ENCODE measurements at places on chromosomes 7 and 10. TPM values are rescaled to one million over a fixed set of nuclear protein-coding genes. Genes with fewer than 3 reads are reported as not detected.

DNA sequence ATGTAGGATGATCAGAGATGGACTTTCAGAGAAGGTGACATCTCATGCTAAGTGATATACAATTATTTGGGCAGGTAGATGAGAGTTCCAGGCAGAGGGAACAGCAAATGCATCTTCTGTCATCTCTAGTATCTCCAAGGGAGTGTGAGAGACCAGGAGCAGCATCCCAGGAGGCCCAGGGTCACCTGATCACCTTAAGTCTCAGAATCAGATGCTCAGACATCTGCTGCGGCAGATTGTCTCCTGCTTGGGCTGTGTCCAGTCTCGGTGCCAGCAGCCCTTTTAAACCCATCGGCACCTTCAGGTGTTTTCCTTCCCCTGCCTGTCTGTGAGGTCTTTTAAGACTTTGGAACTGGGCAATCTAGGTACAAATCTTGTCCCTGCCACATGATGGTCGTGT lies 690.6 kb downstream of the LRMDA start:
- no peak overlapping the region for H3K4me3 ChIP-seq
- H3K36me3 ChIP-seq: no peaks in the 10 kb centered on the region
- 0 out of 2 replicates have a peak, but pooled peaks cover 4% of the 10 kb centered on the region for H3K4me1 ChIP-seq
- H3K27me3 ChIP-seq: no peaks in the 10 kb centered on the region

The WIPF3 gene
- total RNA-seq: 1.2 TPM

DNA sequence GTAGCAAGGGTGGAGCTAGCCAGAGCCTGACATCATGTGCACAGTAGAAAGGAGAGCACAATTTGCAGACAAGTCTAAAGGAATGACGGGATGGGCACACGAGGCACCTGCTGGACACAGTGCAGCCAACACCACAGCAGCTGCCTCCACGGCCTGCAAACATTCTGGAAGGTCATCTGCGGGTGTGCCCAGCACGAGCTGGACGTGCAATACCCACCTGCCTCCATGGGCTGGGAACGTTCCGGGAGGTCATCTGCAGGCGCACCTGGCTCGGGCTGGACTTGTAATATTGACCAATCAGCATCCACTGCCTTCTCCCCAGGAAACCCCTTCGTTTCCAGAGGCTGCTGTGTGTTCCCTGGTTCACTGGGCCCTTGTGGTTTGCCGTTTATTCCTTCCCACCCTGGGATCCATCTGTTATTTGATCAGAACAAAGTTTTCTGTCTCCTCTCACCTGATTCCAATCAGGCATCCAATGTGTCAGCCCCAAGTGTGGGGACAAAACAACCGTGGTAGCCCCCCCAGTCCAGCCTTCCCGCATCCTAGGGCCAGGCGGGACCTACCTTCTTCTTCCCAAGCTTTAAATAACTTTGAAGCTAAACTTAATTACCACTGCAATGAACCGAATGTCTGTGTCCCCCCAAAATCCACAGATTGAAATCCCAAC lies 243.4 kb upstream of the PPP2R2D start:
- no peaks in the 10 kb centered on the region for H3K36me3 ChIP-seq
- no peak overlapping the region for H3K27ac ChIP-seq
- no peaks in the 10 kb centered on the region for H3K4me1 ChIP-seq
- DNase-seq: no peak

DNA sequence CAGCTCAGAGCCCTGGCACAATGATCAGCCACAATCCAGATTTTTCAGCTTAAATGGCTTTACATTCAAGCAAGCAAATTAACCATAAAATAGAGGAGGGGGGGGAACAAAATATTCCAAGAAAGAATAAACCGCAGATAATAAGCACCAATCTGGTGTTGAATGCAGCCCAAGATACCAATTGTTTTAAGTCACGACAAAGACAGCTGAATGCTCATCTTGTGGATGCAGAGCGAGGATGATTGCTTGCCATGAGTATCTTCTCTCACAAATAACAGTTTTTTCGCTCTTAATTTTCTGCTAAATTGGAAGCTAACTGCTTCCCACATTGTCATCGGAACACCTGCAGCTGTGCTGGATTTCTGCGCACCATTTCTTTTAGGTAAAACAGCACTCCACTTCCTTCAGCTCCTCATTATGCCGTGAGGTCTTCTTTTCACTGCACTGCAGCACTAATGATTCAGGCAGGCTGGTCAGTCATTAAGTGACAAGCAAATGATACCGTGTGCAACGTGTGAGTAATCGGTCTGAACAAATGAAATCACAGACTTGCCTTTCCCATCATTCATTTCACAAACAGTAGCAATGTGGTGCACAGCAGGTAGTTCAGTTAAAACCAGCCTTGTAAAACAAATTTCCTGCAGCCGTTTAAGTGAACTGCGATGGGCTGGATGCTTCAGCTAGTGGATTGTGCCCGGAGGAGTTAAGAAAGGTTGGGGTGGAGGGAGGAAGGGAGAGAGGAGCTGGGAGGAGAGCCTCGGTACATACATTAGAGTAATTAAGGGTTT lies 106.4 kb upstream of the CDCA7L start:
- H3K27me3 ChIP-seq: no peaks in the 10 kb centered on the region
- H3K4me1 ChIP-seq: no peaks in the 10 kb centered on the region
- DNase-seq: no peak
- no peak overlapping the region for H3K4me3 ChIP-seq

GRCh38 chr10:6950133-6950532 lies 370.1 kb upstream of the PRKCQ start:
- no peaks in the 10 kb centered on the region for H3K27me3 ChIP-seq
- no peaks in the 10 kb centered on the region for H3K36me3 ChIP-seq

DNA sequence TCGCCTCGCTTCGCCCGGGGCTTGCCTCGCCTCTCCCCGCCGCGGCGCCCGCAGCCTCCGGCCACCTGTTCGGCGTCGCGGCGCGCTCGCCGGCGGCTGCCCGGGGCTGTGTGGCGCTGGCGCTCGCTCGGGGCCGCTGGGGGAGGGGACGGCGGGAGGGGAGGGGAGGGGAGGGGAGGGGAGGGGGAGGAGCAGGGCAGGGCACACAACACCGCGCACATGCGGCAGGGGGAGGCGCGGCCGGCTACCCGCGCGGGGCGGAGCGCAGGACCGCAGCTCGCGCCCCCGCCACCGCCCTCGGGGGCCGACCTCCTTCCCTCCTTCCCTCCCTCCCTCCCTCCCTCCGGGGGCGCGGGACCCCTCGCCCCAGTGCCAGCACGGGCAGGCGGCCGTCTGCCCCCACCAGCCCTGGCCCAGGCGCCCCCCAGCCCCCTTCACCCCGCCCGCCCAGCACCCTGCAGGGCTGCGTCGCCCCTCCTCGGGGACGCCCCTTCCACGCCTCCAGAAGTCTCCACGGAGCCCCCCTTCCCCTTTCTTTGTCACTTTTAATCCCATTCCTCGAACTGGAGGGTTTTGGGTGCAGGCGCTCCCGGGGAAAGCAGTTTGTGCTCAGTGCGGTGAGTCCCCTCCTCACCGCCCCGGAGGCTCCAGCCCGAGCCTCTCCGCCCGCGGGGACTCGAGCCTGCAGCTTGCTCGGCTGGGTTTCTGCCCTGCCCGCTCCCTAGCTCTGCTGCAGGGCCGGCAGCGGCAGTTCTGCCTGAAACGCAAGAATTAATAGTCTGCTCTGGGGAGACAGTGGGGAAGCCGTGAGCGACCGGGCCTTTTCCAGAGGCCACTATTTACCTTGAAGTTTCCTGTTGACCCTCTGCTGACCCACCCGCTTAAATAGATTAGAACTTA lies at the start of gene PARD3:
Gene PARD3 (minus strand): TSS at position 112 of the 900 bp plus-strand sequence. CDS start 301 bp downstream, outside the sequence.
- H3K27ac ChIP-seq: peak within 1 kb of the TSS; percentile 40
- H3K27me3 ChIP-seq: no peaks in the 10 kb centered on the region
- peak within 1 kb of the TSS; percentile 92 for H3K4me3 ChIP-seq
- peak; percentile 80 for DNase-seq
- H3K4me1 ChIP-seq: peaks cover 11% of the 10 kb centered on the region

DNA sequence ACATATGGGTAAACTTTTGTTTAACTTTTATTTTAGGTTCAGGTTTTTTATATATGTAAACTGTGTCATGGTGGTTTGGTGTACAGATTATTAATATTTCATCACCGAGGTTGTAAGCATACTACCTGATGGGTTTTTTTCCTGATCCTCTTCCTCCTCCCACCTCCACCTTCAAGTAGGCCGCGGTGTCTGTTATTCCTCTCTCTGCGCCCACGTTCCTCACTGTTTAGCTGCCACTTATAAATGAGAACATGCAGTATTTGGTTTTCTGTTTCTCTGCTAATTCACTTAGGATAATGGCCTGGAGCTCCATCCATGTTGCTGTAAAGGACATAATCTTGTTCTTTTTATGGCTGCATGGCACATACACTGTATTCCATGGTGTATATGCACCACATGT lies 1000.0 kb upstream of the CELF2 start:
- H3K4me1 ChIP-seq: no peaks in the 10 kb centered on the region
- H3K27me3 ChIP-seq: no peaks in the 10 kb centered on the region
- H3K27ac ChIP-seq: no peak overlapping the region

DNA sequence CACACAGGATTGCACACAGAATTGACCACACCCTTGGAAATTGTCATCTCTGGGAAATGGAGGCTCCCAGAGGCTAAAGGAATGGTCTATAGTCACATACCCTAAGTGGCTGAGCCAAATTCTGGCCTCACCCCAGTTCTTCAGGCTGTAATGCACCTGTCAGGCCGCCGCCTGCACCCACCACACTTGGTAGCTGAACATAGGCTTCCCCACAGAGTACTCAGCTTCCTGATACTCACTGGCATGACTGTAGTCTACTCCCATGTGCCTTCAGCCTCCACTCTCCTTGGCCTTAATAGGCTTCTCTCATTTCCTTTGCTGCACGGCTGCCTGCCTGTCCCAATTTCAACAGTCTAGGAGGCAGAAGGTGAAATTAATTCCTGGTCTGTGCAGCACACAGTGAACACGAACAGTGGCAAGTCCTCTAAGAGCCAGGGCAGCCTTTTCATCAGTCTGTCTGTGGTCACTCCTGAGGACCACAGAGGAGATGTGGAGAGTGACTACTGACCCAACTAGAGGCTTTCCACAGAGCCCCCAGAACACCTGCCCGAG lies 42.5 kb downstream of the NUDCD3 start:
- H3K27ac ChIP-seq: no peak overlapping the region
- no peaks in the 10 kb centered on the region for H3K4me1 ChIP-seq
- no peaks in the 10 kb centered on the region for H3K27me3 ChIP-seq
- no peaks in the 10 kb centered on the region for H3K36me3 ChIP-seq
- H3K4me3 ChIP-seq: no peak overlapping the region
- no peak for DNase-seq

DNA sequence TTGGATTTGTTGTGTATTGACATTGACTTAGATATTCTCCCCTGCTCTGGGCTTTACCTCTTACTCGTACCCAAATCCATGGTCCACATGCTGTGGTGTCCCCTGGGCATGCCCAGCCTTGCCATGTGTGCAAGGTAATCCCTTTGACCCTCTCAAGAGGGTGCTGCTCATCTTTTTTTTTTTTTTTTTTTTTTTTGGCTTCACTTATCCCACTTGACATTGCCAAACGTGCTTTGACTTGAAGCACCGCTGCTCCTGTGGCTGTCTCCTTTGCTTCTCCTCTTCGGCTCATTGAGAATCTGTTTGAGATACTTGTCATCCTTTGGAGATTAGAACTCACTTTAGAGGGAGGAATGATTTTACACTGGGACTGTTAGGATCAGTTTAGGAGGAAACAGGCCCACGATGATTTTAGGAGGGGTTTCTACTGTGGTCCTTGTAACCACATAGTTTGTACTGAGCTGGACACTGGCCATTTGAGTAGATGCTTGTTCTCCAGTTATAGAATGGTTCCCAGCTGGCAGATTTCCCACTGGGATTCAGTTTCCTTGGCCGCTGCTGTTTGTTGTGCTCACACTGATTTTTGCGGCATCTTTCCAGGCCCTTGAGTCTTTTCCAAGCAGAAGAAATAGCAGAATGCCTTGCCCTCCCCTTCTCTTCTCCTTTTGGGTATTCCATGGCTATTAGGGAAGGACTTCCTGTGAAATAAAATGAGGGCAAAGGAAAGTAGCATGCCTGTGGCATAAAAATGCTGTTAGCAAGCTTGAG lies 184.8 kb downstream of the AUTS2 start:
- peaks cover 15% of the 10 kb centered on the region for H3K4me1 ChIP-seq
- no peak overlapping the region for H3K4me3 ChIP-seq
- H3K27ac ChIP-seq: no peak overlapping the region
- no peaks in the 10 kb centered on the region for H3K27me3 ChIP-seq
- no peak for DNase-seq
- no peaks in the 10 kb centered on the region for H3K36me3 ChIP-seq

DNA sequence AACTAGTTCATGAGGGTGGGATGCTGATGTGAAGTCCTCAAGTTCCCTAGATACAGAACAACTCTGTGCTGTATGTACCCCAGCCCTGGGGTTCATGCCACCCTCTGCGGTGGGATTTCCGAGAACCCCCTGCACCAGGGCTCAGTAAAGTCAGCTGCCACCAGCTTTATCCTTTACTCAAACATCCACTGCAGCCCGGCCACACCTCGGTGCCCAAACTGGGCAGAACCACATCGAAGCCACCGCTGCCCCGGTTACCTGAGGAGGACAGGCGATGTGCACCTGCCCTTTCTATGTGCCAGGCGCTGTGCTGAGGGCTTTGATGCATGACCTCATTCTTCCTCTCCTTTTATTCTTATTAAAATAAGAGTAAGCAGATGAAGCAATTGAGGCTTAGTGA lies 9.9 kb upstream of the CALML5 start:
- DNase-seq: no peak
- H3K27ac ChIP-seq: peak overlapping the region; percentile 1
- H3K36me3 ChIP-seq: no peaks in the 10 kb centered on the region
- no peaks in the 10 kb centered on the region for H3K27me3 ChIP-seq
